ENCODE measurements at places on chromosomes 4 and X.
A peak's percentile ranks its signal among the peaks of the same experiment; 100 is the strongest.

DNA sequence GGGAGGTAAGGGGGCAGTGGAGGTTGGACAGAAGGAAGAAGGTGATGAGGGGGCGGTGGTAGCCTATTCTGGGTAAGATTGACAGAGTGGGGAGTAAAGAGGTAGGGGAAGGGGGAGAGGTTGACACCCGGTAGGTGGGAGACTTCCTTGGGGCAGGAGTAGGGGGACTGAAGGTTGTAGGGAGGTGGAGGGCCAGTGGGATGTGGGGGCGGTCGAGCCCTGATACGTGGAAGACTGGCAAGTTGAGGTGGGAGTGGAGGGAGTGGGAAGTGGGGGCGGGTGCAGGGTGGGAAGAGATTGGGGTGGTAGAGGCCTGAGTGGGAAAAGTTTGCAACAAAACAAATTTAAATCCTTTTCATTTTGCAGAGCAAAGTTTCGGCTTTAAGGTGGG, 1.7 kb downstream of the GCNA start:
- no peak for DNase-seq

DNA sequence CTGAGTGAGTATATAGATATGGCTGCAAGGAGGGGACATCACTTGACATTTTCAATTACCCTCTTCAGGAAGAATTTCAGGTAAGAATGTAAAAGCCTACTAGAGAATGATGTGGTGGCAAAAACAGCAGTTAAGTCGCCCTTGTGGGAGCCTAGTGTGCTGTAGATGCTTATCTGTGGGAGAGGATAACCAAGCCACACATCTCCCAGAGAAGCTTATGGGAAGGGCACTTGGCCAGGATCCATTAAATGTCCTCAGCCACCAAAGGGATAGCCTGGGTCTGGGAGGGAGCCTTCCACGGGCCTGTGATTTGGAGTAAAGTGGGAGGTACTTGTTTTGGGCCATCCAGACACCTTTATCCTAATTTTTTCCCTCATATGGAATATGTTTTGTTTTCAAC, 41.3 kb upstream of the BCLAF3 start:
- DNase-seq = no peak

DNA sequence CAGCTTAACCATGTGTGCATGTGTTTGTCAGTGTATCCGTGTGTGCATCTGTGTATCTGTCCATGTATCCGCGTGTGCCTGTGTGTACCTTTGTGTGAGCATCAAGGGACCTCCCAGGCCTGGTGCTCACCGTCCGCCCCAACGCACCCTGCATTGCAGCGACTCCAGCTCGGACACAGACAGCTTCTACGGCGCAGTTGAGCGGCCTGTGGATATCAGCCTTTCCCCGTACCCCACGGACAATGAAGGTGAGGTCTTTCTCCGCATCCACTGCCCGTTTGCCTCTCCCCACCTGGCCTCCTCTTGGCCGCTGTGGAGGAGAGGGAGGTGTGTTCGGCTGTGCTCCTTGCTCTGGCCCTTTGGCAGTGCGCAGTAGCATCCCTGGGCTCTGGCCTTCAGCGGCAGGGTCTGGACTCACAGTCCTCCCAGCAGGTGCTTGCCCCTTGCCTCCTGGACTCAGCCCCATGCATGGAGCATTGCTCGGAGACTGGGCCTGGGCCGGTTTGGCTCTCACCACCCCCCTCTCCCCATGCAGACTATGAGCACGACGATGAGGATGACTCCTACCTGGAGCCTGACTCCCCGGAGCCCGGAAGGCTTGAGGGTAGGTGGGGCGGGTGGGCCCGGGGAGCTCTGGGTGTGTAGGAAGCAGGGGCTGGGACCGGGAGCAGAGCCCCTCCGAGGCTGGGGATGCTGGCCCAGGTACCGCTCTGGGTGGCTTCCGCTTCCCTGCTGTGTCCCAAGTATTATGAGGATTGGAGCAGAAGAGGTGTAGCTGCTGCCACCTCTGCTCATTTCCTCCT, 16.4 kb upstream of the ADD1 start:
- DNase-seq = no peak

GRCh38 chr4:26762650-26763049, 98.0 kb upstream of the STIM2 start:
- no peak for DNase-seq

- DNase-seq = no peak
Measured at GRCh38 chr4:94701631-94702300, 56.0 kb upstream of the BMPR1B start.

DNA sequence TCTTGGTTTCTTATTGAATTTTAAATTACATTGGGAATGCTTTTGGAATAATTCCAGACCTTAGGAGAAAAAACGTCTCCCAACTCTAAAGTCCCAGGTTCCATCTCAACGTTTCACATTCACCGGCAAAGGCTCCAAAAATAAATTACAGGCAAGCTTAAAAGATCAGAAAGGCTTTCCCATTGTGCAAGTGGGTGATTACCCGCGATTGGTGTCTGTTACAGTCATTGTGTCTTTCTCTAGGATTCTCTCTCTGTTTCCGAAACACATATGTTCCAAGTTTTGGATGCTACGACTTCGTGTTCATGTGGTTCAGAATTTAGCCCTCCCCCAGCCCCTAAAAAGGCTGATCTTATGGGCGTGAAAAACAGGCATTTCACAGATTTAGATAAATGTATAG, 41.8 kb downstream of the PALLD start:
- no peak for DNase-seq

GRCh38 chrX:119991005-119991787, 47.6 kb upstream of the NKAP start:
- DNase-seq = no peak

DNA sequence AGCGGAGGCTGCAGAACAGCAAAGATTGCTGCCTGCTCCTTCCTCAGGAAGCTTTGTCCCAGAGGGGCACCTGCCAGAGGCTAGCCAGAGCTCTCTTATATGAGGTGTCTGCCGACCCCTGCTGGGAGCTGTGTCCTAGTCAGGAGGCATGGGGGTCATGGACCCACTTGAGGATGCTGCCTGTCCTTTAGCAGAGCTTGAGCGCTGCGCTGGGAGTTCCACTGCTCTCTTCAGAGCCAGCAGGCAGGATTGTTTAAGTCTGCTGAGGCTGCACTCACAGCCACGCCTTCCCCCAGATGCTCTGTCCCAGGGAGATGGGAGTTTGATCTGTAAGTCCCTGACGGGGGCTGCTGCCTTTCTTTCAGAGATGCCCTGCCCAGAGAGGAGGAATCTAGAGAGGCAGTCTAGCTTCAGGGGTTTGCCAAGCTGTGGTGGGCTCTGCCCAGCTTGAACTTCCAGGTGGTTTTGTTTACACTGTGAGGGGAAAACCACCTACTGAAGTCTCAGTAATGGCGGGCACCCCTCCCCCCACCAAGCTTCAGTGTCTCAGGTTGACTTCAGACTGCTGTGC, 10.9 kb downstream of the DCK start:
- DNase-seq = peak; percentile 59

GRCh38 chr4:156606554-156607477, 364.8 kb downstream of the PDGFC start:
- DNase-seq = no peak

- DNase-seq = no peak
Measured at GRCh38 chrX:150018931-150019361, 80.7 kb upstream of the EOLA2 start.

- DNase-seq = no peak
Measured at GRCh38 chr4:158067646-158068045, 105.2 kb downstream of the GASK1B start.

Measured in activated gamma-delta T cell treated with Interleukin-2 at 50 U/mL for 16 hours (primary cell).